ENCODE measurements at places on chromosomes 1 and 21.

GRCh38 chr1:111615870-111616715, 3.5 kb upstream of the RAP1A start:
- peak; percentile 46 for DNase-seq

GRCh38 chr1:54137534-54138061, 15.2 kb downstream of the CDCP2 start:
- DNase-seq: no peak

DNA sequence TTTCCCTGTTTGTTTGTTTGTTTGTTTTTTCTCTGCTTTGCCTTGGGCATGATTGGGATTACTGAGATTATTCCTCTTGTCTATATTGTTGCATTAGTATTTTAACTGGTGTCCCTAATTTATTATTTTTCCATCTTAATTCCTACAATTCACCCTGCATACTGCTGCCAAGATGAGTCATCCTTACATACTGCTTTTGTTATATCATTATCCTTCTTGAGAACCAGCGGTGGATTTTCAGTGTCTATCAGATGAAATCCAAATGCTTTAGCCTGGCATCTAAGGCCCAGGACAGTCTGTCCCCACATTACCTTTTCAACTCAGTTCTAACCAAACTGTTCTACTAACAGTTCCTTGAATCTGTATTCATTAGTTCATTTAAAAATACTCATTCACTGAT, 101.7 kb downstream of the OLFML2B start:
- no peak for DNase-seq

DNA sequence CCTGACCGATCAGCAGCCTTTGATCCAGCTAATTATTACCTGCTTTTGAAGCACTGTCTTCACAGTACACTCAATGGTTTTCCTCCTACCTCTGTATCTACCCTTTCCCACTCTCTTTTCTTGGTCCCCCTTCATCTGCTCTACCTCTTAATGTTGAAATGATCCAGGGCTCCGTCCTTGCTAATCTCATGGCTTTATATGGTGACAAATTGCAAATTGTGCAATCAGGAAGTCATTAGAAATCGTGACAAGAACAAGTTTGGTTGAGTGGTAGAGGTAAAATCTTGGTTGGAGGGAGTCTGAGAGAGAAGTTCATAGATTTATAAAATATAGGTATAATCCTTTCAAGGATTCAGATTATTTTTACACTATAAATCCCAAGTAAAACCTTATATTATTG, 9.6 kb upstream of the CYB5R1 start:
- DNase-seq: no peak

- no peak for DNase-seq
Measured at GRCh38 chr1:240170266-240170665, 78.6 kb downstream of the FMN2 start.

GRCh38 chr1:6905790-6906189, 120.5 kb downstream of the CAMTA1 start:
- DNase-seq: no peak

DNA sequence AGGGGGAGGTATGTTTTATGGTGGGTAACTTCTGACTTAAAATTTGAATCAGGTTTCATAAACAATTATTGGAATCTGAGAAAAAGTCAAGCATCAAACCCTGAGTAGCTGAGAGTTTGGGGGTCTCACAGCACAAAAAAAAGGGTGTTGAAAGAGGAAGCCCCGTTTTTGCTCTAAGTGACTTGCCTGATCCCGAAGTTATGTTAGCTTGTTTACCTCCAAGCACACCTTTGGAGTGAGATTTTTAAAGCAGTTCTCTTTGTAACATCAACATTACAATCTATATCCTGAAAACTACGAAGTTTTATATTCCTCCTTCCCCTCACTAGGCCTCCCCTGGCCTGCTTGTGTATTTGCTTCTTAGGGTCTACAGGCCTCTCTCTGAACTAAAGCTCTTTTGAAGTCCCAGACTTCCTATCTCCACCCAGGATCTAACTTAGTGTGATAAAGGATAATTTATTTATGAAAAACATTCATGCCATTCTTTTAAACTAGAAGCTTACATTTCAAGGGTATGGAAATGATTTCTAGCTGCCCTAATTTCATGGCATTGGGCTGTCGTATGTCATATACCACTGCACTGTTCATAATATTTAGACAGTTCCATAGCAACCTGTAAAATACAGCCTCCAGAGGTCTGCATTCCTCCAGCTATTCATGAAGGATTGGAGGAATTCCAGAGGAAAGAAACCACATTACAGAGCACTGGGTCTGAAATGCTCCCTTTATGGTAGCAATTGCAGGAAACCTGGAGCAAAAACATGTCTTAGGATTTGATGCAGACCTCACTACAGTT, 36.1 kb upstream of the RGS1 start:
- no peak for DNase-seq

- no peak for DNase-seq
Measured at GRCh38 chr1:54795356-54795665, 5.8 kb downstream of the TTC22 start.

GRCh38 chr1:204455063-204455830, 39.4 kb downstream of the PIK3C2B start:
- no peak for DNase-seq

GRCh38 chr21:34186109-34186719, 112.8 kb downstream of the MRPS6 start:
- DNase-seq: no peak

DNA sequence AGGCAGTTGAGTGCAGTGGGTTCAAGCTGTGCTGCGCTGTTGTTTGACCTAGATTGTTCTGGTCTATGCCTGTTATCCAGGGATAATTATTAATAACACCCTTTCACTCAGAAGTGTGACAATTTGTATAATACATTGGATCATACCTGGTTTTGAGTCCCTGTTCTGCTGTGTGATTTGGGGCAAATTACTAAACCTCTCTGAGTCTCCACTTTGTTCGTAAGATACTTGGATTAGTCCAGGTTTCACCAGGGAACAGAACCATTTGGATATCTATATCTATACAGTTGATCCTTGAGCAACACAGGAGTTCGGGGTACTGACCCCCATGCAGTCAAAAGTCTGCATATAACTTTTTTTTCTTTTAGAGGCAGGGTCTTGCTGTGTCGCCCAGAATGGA, 2.3 kb downstream of the NENF start:
- no peak for DNase-seq

- DNase-seq: no peak
Measured at GRCh38 chr1:167668108-167668507, 38.1 kb downstream of the RCSD1 start.

Measured in GM12892 (cell line).